Chondrocyte (in vitro differentiated cells): ENCODE measurements at places on chromosomes 7 and 10.

DNA sequence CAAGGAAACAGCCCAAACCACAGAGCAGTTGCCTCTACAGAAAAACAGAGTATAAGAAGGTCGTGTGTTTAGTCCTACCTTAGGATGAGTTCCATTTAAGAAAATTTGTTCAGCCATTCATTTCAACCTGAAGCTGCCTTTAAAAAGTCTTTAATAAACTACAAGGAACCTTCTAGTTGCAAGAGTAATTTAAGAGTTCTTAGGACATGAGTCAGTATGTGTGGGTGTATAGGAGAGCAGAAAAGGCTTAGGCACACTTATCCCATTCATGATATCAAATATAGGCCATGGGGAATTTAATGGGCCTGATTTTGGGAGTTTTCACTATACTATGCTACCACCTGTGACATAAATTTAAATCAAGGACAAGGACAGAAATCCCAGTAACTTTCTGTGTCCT lies 496.8 kb downstream of the TFEC start:
- H3K27ac ChIP-seq: no peak overlapping the region
- H3K4me1 ChIP-seq: peaks cover 3% of the 10 kb centered on the region
- H3K27me3 ChIP-seq: no peaks in the 10 kb centered on the region
- H3K4me3 ChIP-seq: no peak overlapping the region

- no peak overlapping the region for H3K4me3 ChIP-seq
- peaks cover 9% of the 10 kb centered on the region for H3K4me1 ChIP-seq
- no peaks in the 10 kb centered on the region for H3K27me3 ChIP-seq
- H3K27ac ChIP-seq: no peak overlapping the region
Observed at GRCh38 chr10:66180021-66180420, 745.8 kb upstream of the LRRTM3 start.

DNA sequence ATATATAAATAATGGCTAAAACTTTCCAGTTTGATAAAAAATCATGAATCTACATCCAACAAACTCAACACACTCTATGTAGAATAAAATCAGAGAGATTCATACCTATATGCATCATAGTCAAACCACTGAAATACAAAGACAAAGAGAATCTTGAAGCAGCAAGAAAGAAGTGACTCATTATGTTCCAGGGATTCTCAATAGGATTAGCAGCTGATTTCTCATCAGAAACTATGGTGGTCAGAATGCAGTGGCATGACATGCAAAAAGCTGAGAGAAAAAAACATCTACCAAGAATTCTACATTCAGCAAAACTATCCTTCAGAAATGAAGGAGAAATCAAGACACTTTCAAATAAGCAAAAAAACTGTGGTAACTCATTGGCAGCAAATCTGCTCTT lies 187.4 kb downstream of the RNLS start:
- H3K36me3 ChIP-seq: peaks cover 10% of the 10 kb centered on the region
- no peaks in the 10 kb centered on the region for H3K4me1 ChIP-seq
- H3K27me3 ChIP-seq: no peaks in the 10 kb centered on the region
- no peak overlapping the region for H3K27ac ChIP-seq
- DNase-seq: no peak

DNA sequence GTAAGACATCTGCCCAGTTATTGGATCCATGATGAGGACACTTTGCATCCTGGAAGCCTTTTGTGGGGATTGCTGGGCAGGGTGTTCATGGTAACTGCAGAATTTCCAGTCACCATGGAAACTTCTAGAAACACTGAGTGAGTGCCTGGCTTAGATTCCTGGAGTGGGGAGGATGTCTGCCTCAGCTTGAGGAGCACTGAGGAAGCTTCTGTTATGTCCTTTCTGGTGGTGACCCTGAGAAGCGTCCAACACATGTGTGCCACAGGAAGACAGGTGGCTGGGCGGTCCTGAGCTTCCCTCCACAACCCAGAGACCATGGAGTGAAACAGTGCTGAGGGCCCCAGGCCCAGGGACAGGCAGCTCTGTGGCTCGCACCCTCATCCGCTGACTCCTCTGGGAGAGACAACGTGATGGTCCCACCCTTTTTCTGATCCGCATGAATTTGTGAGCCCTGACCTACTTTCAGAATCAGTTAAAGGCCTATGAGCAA lies 191.8 kb upstream of the CXCL12 start:
- peaks cover 4% of the 10 kb centered on the region for H3K4me1 ChIP-seq
- H3K27ac ChIP-seq: no peak overlapping the region
- DNase-seq: no peak
- H3K27me3 ChIP-seq: no peaks in the 10 kb centered on the region

DNA sequence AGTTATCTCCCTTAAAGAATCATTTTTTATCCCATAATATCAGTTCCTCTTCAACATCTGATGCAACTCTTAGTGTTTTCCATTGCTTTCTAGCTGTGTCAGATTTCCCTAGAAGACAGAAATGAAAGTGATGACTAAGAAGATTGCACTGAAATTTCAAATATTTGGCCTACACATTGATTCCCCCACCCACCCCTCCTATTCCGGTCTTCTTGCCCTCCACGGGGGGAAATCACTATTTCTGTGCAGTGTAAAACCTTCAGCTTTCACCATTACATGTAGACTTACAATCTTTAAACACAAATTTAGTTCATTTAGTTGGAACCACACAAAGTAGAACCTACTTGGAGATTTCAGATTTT lies 63.7 kb upstream of the IL6 start:
- peaks cover 62% of the 10 kb centered on the region for H3K4me1 ChIP-seq
- H3K36me3 ChIP-seq: no peaks in the 10 kb centered on the region
- DNase-seq: no peak
- H3K27ac ChIP-seq: peak overlapping the region; percentile 91
- H3K27me3 ChIP-seq: no peaks in the 10 kb centered on the region

GRCh38 chr7:77327932-77328628 lies 88.1 kb downstream of the GSAP start:
- peaks cover 50% of the 10 kb centered on the region for H3K4me1 ChIP-seq
- no peak overlapping the region for H3K4me3 ChIP-seq
- no peaks in the 10 kb centered on the region for H3K27me3 ChIP-seq
- no peak for DNase-seq

- no peak overlapping the region for H3K4me3 ChIP-seq
- peaks cover 4% of the 10 kb centered on the region for H3K4me1 ChIP-seq
- no peak for DNase-seq
- no peak overlapping the region for H3K27ac ChIP-seq
- H3K27me3 ChIP-seq: no peaks in the 10 kb centered on the region
Observed at GRCh38 chr10:1094112-1095057, 38.2 kb downstream of the WDR37 start.

DNA sequence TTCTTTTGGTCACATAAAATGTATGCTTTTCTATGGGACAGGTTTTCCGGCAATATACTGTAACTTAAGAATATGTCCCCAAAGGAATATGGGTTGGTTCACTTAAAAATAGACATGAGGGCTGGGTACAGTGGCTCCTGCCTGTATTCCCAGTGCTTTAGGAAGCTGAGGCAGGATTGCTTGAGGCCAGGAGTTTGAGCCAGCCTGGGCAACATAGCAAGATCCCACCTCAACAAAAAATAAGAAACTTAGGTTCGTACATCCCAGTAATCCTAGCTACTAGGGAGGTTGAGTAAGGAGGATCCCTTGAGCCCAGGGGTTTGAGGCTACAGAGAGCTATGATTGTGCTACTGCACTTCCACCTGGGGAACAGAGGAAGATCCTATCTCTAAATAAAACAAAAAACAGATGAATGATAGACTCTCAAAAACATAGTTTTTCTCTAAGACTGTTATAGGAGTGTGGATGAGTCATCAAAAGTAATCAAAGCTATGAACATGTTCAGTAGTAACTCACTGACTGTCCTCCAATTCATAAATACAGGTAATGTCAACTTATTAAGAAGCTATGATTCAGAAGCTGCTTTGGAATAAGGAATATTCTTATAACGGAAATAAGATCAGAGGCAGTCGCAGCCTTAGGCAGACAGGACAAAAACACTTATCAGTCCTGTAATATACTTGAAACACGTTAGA lies 2.6 kb upstream of the SEC31B start:
- H3K4me1 ChIP-seq: peaks cover 18% of the 10 kb centered on the region
- DNase-seq: no peak

DNA sequence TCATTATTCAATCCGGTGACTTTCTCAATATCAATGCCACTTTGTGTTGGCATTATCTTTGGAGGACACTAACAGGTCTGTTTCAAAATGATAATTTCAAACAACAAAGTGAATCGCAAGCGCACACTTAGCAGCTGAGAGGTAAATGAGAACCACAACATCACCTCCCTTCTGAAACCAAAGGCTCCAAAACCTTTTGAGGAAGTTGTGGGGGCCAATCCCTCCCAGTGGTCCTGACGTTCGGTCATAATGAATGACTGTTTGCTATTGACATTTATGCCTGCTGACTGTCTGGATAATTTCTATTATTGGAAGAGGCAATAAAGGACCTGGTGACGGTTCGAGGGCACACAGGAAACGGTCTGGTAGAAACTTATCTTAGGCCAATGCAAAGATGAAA lies 1.8 kb downstream of the ADARB2 start:
- no peak for DNase-seq
- H3K4me1 ChIP-seq: peaks cover 20% of the 10 kb centered on the region
- H3K27ac ChIP-seq: no peak overlapping the region
- H3K4me3 ChIP-seq: peak overlapping the region; percentile 81
- H3K36me3 ChIP-seq: no peaks in the 10 kb centered on the region

- no peaks in the 10 kb centered on the region for H3K4me1 ChIP-seq
- peaks cover 19% of the 10 kb centered on the region for H3K36me3 ChIP-seq
- H3K27me3 ChIP-seq: no peaks in the 10 kb centered on the region
- H3K27ac ChIP-seq: no peak overlapping the region
Observed at GRCh38 chr10:7192831-7193361, 217.9 kb downstream of the SFMBT2 start.
